ENCODE measurements at places on chromosomes 6 and 20.

DNA sequence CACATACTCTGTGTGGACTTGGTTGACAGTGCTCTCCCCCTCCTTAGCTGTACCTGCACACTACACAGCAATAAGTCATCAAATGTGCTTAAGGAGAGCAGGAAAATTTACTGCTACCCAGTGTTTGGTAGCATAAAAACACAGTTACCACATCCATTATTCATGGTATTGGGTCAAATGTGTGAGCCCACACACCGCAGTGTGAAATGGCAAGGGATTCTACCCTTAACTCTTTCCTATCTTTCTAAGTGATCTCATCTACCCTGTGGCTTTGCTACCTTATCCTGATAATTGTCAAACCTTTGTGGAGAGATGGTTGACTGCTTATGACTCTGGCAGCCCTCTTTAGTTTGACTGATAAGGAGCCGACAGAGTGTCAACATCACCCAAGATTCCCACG is 47.6 kb downstream of the STX11 start:
- H3K27me3 ChIP-seq = no peaks in the 10 kb centered on the region
- no peak overlapping the region for H3K27ac ChIP-seq
- no peak overlapping the region for H3K4me3 ChIP-seq
- no peak for DNase-seq

GRCh38 chr20:53658973-53659372 is 65.3 kb upstream of the ZNF217 start:
- no peak overlapping the region for H3K27ac ChIP-seq
- H3K4me3 ChIP-seq = no peak overlapping the region
- no peaks in the 10 kb centered on the region for H3K36me3 ChIP-seq
- H3K27me3 ChIP-seq = no peaks in the 10 kb centered on the region
- no peak for DNase-seq

GRCh38 chr6:157562997-157563396 is 182.0 kb downstream of the ZDHHC14 start:
- no peak for DNase-seq
- no peaks in the 10 kb centered on the region for H3K27me3 ChIP-seq
- no peak overlapping the region for H3K4me3 ChIP-seq
- H3K27ac ChIP-seq = no peak overlapping the region

DNA sequence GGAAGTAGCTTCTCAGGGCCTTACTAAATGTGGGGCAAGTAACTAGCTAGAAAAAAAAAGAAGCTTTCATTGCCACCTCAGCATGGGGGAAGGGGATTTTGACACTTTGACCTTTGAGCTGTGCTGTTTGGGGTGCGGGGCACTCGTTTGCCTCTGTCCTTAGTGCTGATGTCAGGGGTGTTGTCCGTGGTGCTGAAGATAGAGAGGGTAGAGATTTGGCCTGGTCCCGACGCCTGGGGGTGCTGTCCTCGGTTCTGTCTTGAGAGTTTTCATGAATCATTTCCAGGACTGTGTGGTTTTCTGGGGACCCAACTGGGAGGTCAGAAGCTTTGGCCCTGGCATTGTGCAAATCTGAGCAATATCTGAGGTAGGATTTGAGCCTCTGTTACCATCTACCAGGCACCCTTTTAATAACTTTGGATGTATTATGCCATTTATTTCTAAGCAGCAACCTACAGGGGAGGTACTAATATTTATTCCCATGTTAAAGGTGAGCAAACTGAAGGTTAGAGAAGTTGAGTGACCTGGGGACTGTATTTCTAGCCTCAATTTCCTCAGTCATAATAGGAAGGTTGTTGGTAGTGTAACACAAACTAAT is 78.0 kb downstream of the DLGAP4 start:
- no peaks in the 10 kb centered on the region for H3K27me3 ChIP-seq
- H3K4me1 ChIP-seq = no peaks in the 10 kb centered on the region
- no peak overlapping the region for H3K27ac ChIP-seq
- no peak overlapping the region for H3K4me3 ChIP-seq

GRCh38 chr6:123879749-123880148 is 76.1 kb downstream of the NKAIN2 start:
- no peaks in the 10 kb centered on the region for H3K36me3 ChIP-seq
- DNase-seq = no peak
- H3K4me1 ChIP-seq = no peaks in the 10 kb centered on the region
- no peak overlapping the region for H3K4me3 ChIP-seq

DNA sequence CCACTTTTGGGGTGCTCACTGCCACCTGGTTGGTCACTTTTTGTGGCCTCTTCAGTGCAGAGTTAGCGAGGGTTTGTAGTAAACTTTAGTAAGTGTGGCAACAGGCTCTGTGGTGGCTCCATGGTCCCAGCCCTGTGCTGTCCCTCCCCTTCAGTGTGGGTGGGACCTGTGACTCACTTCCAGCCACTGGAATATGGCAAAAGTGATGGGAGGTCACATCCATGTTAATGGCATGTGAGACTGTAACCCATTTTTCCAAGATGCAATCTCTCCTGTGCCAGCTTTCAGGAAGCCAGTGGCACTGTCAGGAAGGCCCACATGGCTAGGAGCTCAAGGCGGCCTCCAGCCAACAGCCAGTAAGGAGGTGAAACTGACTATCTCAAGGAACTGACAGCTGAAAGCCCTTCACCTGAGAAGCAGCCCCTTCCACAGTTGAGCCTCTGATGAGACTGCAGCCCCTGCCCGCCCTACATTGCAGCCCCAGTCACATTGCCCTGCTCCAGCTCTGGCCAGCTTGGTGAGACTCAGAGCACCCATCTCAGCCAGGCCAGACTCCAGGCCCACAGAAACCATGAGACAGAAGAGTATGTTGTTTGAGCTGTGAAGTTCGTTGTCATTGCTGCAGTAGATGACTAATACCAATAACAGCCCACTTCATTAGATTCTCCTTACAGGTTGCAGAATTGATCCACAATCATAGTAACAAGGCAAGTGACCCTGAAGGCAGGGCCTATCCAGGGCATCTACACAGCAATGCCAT is 13.1 kb upstream of the CST7 start:
- H3K4me3 ChIP-seq = no peak overlapping the region
- no peaks in the 10 kb centered on the region for H3K27me3 ChIP-seq
- H3K36me3 ChIP-seq = no peaks in the 10 kb centered on the region
- H3K4me1 ChIP-seq = no peaks in the 10 kb centered on the region
- no peak overlapping the region for H3K27ac ChIP-seq

GRCh38 chr6:33185654-33186187 is 6.5 kb downstream of the COL11A2 start:
- H3K4me3 ChIP-seq = no peak overlapping the region
- H3K4me1 ChIP-seq = 0 out of 2 replicates have a peak, but pooled peaks cover 2% of the 10 kb centered on the region
- DNase-seq = no peak

- H3K27me3 ChIP-seq = no peaks in the 10 kb centered on the region
- no peak overlapping the region for H3K4me3 ChIP-seq
- H3K4me1 ChIP-seq = no peaks in the 10 kb centered on the region
- no peak overlapping the region for H3K27ac ChIP-seq
Measured at GRCh38 chr6:157693867-157694266, 129.2 kb upstream of the SNX9 start.

GRCh38 chr6:41352907-41353306 is 17.5 kb downstream of the NCR2 start:
- DNase-seq = no peak
- no peaks in the 10 kb centered on the region for H3K36me3 ChIP-seq
- H3K4me1 ChIP-seq = no peaks in the 10 kb centered on the region
- H3K27me3 ChIP-seq = no peaks in the 10 kb centered on the region

DNA sequence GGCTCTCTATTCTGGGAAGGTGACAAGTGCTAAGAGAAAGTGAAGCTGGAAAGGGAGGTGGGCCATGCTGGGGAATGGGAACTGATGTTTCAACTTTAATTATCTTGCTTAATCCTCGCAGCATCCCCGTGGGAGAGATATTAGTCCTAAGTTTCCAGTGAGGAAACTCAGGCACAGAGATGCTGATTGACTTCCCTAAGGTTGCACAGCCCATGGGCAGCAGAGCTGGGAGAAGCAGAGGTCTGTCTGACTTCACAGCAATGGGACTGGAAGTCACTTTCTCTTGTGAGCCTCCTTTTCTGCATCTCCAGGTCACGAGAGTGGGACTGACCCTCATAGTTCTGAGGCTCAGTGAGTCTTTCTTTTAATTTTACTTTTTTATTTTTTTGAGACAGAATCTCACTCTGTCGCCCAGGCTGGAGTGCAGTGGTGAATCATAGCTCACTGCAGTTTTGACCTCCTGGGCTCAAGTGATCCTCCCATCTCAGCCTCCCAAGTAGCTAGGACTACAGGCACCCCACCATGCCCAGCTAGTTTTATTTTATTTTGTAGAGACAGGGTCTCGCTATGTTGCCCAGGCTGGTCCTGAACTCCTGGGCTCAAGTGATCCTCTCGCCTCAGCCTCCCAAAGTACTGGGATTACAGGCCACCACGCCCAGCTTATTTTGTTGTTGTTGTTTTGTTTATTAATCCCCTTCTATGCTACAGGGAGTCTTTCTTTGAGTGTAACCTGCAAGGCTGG is 2.6 kb downstream of the RAB44 start:
- no peak overlapping the region for H3K4me3 ChIP-seq
- no peak for DNase-seq
- H3K27ac ChIP-seq = no peak overlapping the region
- H3K27me3 ChIP-seq = no peaks in the 10 kb centered on the region

DNA sequence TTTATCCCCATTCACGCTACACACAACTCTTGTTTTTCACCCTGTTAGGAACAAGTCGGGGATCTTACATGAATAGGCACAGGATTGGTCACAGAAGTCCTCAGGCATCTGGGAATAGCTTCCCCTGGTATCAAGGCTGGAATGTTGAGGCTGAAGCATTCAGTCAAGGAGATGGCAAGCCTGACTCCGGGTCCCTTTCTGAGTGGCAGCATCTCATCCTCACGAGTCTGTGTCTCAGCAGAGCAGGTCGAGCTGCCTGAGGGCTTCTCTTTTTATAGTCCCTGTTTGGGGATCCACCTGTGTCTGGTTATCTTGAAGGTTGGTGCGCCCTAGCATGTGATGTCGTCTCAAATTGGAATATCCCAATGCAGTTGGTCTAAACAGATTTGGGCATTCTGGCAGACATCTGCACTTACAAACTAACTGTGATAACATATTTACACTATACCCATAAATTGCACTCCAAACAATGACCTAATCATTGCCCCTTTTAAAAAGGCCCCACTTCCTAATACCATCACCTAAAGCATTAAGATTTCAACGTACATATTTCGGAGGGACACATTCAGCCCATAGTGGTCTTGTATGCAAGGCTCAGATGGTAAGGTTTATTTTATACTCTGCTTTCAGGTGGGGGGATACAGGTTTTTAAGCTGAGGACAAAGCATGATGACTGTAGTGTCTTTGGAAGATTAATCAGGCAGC is 112.7 kb upstream of the CLDN20 start:
- no peak overlapping the region for H3K4me3 ChIP-seq
- H3K36me3 ChIP-seq = no peaks in the 10 kb centered on the region
- H3K27ac ChIP-seq = no peak overlapping the region
- no peak for DNase-seq
- H3K27me3 ChIP-seq = no peaks in the 10 kb centered on the region

DNA sequence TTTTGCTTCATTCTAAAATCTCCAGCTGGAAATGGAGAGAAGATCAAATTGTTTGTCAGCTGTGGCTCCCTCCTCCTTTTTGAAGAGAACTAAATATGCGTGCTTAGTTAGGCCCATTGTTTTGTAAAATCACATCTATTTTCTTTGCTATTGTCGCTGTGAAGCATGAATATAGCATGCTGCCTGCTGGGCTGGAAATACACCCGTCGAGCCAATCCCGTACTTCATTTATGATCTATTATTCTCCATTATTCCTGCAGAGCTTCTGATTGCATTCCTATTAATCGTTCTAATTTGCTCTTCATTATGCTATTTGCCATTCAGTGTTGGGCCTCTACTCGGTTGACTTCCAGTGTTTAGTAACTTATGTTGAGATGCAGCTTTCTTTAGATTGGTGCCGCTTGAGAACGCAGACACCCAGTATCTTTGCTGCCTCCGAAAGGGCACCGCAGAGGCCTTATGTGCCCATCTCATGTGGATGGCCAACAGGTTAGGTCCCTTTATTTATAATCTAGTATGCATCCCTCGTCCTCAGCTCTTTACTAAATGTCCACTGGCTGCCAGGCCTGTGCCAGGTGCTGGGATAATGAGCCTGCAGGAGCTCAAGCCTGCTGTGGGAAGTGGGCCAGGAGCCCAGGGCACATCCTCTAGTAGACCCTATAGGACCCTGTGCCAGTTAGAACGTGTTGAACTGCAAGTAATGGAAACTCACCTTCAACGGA is 45.6 kb downstream of the FAM50B start:
- H3K36me3 ChIP-seq = no peaks in the 10 kb centered on the region
- H3K4me3 ChIP-seq = no peak overlapping the region
- H3K27me3 ChIP-seq = no peaks in the 10 kb centered on the region
- no peak overlapping the region for H3K27ac ChIP-seq

- DNase-seq = no peak
- H3K4me1 ChIP-seq = no peaks in the 10 kb centered on the region
- no peaks in the 10 kb centered on the region for H3K27me3 ChIP-seq
- H3K4me3 ChIP-seq = no peak overlapping the region
- no peak overlapping the region for H3K27ac ChIP-seq
Measured at GRCh38 chr6:90230548-90231215, 66.0 kb downstream of the BACH2 start.

DNA sequence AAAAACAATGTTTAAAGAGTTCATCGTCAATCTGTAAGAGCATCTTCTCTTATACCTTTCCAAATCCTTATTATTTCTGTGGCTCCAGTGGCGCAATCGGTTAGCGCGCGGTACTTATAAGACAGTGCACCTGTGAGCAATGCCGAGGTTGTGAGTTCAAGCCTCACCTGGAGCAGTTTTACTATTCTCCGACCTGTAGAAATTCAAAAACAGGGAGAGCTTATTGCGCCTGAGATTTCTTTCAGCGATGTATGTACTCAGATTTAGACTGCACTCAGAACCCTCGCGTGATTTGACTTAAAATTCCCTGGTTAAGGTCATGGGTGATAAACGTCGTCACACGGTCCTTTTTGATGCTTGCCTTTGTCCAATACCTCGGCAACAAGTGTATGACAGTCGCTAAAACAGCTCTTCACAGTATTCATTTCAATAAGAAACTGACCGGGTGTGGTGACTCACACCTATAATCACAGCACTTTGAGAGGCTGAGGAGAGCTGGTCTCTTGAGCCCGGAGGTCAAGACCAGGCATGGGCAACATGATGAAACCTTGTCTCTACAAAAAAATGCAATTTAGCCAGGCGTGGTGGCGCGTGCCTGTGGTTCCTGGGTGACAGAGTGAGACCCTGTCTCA is 11.9 kb downstream of the GPX5 start:
- H3K27ac ChIP-seq = no peak overlapping the region
- no peaks in the 10 kb centered on the region for H3K27me3 ChIP-seq
- no peaks in the 10 kb centered on the region for H3K4me1 ChIP-seq
- H3K36me3 ChIP-seq = no peaks in the 10 kb centered on the region
- H3K4me3 ChIP-seq = peak overlapping the region; percentile 89

GRCh38 chr6:89117211-89118108 is at the start of gene SRSF12:
Gene SRSF12, minus strand, starts transcription at chr6:89118071. Its CDS starts 184 bp downstream, at chr6:89117887.
- no peaks in the 10 kb centered on the region for H3K36me3 ChIP-seq
- H3K27ac ChIP-seq = no peak within 1 kb of the TSS
- H3K4me1 ChIP-seq = no peaks in the 10 kb centered on the region
- H3K4me3 ChIP-seq = peak within 1 kb of the TSS; percentile 73
- peaks cover 15% of the 10 kb centered on the region for H3K27me3 ChIP-seq
- no peak for DNase-seq

Measured in iPS DF 6.9 (cell line).